ENCODE measurements at places on chromosomes 11 and 22.

- DNase-seq, result no peak
Observed at GRCh38 chr11:69967484-69967883, 110.6 kb upstream of the ANO1 start.

DNA sequence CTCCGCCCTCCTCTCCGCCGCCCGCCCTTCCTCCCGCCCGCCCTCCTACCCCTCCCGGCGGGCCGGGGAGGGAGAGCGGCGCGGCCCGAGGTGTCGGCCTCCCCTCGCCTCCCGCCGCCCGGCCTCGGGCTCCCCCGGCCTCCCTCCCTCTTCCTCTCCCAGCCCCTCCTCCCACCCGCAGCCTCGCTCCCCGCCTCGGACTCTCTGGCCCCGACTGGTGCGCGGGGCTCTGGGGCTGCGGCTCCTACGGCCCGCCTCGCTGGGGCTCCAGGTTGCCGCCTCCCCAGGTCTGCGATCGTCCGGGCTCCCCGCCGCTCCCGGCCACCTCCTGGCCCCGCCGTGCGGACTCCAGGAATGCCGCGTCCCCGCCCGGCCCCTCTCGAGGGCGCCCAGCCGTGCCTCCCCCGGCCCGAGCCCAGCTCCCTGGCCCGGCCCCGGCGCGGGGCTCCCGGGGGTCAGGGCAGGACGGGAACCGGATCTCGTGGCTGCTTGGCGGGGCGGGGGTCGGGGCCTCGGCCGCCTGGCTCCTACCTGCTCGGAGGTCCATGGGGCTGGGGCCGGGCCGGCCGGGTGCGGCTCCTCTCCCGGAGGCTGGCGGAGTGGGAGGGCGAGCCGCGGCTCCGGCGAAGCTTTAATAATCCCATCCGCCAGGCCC, at the start of gene CLCF1:
TSS of gene CLCF1 (minus strand) at position 606 of the 655 bp plus-strand sequence. CDS start at position 547, 59 bp downstream.
- DNase-seq, result peak; percentile 35

DNA sequence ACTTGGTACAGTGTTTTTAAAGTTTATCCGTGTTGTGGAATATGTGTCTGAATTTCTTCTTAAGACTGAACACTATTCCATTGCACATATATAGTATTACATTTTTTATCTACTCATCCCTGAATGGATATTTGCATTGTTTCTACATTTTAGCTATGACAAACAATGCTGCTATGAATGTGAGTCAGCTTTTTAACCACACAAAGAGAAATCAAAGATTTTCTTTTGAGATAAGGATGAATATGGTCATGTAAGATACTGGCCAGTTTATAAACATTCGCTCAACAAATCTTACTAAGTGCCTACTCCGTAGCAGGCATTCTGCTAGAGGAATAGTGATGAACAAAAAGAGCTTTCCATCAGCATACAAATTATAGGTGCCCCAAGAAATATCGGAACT, 16.5 kb upstream of the OR9G4 start:
- no peak for DNase-seq

GRCh38 chr22:28883657-28883916, 215 bp downstream of the ZNRF3 start:
- DNase-seq, result no peak

DNA sequence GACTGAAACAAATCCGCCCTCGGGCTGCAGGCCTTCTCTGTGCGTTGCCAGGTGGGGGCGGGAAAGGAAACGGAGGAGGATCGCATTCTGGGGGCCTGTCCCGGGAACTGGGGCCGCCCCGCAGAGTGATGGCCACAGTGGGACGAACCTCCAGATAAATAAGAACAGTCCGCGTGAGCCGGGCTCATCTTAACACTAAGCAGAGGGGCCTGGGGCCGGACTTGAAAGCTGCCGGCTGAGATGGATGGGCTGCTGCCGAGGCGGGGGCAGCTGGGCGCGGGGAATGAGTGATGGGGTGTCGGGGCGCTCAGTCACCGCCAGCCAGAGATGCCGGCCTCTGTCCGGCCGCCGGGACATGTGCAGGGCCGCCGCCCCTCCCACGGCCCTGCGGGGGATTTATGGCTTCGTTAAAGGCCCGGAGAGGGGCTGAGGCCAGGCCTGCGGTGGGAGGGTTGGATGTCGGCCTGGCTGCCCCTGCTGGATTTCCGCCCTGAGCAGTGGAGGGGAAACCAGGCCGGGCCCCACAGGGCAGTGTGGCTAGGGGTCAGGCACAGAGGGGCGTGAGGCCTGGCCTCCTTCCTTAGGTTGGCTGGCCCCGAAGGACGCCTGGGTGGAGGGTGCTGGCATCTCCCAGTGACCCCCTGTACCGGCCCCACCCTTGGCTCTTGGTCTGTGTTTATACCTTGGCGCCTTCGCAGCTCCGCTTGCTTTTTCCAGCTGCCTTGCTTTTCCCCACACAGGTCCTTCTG, 45.3 kb upstream of the CD82 start:
- DNase-seq, result no peak

DNA sequence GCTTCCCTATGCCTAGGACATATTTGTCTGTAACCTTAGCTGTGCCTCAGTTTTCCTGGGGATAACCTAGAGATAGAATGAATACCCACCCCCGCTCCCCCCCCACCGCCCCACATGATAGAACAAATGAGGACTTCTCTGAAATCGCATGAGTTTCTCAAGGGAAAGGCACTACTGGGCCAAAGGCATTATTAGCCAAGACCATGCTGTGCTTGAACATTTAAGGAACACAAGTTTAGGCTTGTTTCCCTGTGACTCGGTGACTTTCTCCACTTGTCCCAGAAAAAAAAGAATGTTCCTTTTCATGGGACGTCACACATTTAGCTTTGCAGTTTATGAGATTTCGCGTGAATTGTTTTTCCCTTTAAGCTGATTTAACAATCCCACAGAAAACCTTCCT, 51.4 kb upstream of the CRTAM start:
- no peak for DNase-seq

DNA sequence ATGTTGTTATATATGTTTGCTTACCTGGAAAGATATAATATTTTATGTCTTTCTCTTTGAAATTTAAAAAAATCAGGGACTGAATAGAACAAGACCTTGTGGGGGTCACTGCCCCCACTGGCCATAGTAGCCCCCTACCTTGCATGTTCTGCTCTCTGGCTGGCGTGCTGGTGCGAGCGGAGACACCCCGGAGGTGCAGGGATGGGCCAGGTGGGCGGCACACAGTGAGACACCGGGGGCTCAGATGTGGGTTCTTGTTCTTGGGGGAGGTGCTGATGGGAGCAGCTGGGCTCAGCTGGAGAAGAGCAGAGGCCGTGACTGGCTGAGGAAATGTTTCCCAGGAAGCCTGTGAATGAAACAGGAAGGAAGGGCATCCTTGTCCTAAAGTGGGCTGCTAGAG, 20.2 kb downstream of the GAB4 start:
- no peak for DNase-seq

DNA sequence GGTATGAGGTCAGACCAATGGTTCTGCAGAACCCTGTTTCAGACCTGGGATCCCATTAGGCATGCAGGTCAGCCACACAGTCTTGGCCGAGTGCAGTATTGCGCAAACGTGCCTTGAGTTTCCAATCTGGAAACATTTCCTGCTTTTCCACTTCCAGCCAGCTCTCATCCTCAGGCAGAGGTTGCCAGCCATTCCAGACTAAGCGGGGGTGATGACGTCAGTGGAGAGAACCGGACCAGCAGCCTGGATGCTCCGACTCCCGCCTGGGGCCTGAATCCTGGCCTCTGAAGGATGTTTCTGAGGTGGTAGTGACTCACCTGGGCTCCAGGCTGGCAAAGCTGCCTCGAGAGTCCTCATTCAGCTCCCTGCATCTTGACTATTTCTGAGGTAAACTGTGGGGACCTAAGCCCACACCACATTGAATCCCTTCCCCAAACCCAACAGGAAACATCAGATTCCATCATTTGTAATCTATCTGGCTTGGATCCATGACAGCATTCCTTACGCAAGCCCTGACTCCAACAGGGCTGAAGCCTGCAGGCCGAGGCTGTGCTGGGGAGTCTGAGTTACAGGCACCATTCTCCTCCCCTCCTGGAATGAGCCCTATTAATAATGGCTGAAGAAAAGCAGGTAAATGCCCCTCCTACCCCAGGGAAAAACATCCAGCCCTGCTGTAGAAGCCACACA, 83.0 kb downstream of the ABTB2 start:
- peak; percentile 85 for DNase-seq

DNA sequence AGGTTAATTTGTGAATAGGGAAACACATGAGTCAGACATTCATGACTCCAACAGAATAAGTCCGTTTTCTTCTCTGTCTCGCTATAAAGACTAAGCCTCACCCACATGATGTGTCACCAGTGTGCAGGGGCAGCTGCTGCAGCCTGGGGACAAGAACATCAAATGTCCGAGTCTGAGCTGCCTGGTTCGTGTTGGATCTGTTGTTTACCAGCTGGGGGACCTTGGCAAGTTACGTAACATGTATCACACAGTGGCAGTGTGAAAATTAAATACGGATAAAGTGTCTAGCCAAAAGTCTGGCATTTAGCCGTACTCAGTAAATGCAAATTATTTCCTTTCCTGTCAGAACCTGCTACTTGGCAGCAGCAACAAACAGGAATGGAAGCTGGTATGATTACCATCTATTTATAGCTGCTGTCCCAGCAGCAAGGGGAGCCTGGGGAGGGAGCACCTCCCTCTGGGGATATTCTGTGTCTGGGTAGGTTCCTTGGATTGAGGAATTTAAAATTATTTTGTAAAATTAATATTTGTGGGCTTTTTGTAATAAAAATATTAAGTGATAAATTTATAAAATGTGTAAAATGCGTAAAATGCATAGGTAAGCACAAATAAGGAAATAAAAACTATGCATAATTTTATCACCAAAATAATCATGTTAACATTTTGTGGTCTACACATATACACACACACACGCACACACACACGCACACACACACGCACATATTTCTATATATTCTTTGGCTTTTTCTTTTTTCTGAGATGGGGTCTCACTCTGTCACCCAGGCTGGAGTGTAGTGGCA, 1.3 kb upstream of the CLDN25 start:
- DNase-seq, result peak; percentile 16

- peak; percentile 93 for DNase-seq
Observed at GRCh38 chr22:33438273-33438672, 380.1 kb upstream of the SYN3 start.

DNA sequence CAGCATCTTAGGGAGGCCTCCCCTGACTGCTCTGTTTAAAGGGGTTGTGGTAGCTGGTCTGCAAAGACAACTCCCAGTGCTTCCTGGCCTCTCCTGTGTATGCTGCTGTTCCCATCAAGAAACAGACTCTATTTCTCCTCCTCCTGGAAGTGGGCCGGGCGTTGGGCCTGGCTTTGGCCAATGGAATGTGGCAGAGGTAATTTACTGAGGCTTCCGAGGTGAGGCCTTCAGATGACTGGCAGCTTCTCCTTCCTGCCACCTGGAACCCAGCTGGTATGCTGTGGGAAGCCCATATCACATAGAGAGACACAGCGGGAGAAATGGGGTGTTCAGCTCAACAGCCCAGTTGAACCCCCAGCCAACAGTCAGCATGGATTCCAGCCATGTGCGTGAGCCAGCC, 25.1 kb upstream of the EIF3D start:
- DNase-seq, result no peak

DNA sequence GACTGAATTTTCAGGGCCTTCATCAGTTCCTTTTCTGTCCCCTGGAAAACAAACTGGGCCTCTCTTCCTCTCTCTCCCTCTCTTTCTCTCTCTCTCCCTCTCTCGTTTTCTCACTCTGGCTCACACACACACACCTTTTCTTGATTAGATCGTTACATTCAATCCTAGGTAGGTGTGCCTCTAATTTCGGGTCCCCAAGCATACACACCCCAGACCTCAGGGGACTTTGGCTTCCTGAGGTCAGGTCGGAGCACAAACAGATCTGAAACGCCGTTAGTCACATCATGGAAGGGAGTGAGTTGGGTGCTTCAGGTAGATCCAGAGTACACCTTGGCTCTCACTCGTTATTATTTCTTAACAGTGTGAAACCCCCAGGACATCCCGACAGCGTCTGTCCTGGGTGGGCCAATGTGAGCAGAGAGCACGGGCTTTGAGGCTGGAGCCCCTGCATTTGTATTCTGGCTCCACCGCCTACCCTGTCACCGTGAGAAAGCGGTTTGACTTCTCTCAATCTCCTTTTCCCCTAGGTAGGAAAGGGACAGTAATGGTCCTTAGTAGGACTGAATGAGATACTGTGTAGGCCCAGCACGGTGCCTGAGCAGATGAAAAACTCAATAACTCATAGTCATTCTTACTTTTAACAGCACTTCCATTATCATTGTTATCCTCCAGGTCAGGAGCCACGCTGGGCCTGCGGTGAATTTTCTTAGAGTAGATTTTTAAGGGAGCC, 37.3 kb upstream of the POU2AF1 start:
- no peak for DNase-seq

GRCh38 chr22:47512617-47513016, 750.2 kb downstream of the TBC1D22A start:
- no peak for DNase-seq

GRCh38 chr11:78351193-78351592, 66.4 kb downstream of the GAB2 start:
- no peak for DNase-seq

DNA sequence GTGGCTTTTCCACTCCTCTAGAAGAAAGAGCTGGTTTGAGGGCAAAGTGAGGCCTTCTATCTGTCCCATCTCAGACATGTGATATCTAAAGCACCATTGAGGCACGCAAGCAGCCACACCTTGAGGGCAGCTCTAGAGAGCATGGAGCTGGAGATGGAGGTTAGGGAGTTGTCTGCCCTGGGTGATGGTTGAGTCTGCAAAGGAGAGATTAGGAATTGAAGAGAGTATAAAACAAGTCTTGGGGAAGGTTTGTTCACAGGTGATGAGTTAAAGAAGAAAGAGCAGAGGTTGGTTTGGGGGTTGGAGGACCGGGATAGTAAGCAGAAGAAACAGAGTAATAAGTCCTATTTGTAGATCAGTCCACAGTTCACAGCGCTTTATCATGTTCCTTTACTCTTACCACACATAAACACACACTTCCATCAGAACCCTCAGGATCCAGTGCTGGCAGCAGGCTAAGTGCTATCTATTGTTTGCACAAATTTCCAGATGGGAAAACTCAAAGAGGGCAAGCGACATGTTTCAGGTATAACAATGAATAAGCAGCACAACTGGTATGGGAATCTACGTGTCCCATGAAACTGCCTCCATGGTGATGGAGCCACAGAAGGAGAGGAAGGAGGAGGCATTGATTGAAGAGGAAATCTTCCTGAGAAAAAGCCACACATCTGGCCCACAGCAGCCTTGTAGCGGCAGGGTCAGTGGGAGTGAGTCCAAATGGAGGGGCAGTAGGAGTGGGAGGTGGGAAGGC, 65.8 kb downstream of the RASSF10 start:
- DNase-seq, result no peak

GRCh38 chr11:119062779-119063178, 4.8 kb upstream of the VPS11 start:
- DNase-seq, result peak; percentile 51

- no peak for DNase-seq
Observed at GRCh38 chr22:45426387-45426786, 12.9 kb downstream of the RIBC2 start.

- no peak for DNase-seq
Observed at GRCh38 chr11:56163804-56164203, 3.7 kb upstream of the OR8K5 start.

GRCh38 chr11:446891-447290, 3.2 kb upstream of the PTDSS2 start:
- DNase-seq, result no peak
